ENCODE measurements at places on chromosomes 12 and 14. TPM values are rescaled to one million over a fixed set of nuclear protein-coding genes. Genes with fewer than 3 reads are reported as not detected.

- no peak for DNase-seq
Observed at GRCh38 chr12:54602661-54603060, 14.2 kb upstream of the PPP1R1A start.

Gene RNASE4
- 26.9 TPM for total RNA-seq

DNA sequence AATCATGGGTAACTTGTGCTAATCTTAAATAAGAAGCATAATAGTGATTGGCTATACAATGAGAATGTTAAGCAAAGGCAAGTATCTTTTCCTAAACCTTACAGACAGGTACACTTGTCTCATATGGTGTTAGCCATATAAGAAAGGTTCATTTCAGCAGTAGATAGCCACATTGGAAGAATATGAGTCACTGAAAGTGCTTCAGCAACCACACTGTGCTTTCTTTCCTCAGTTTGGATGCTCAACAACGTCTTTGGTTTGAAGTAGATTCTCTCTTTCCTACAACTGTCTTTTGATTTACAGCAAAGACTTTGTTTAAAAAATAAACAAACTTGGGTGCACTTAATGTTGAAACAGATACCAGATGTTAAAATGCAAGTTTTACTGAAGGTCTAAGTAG is 8.9 kb downstream of the DDHD1 start:
- DNase-seq, result no peak

GRCh38 chr14:54572316-54572715 is 5.4 kb downstream of the SAMD4A start:
- DNase-seq, result no peak

- DNase-seq, result no peak
Observed at GRCh38 chr14:50734950-50735695, 67.0 kb upstream of the SAV1 start.

DNA sequence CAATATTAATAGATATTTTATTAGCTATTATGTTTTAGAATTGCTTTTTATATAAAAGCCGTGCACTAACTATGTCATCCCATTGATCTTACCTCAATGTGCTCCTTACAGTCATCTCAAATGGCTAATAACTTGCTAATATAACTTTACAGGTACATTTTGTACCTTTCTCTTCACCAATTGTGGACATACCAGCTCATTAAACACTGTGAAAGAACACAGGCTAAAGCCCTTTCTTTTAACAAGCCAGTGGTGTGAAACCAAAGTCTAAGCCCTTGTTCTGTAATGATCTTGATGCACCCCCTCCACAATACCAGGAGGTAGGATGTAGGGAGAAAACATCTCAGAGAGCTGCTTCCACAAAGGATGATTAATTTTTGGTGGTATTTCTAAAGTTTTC is 675.3 kb upstream of the USP15 start:
- no peak for DNase-seq

GRCh38 chr12:1962051-1963020 is 41.9 kb downstream of the DCP1B start:
- no peak for DNase-seq

Gene SSTR1
- total RNA-seq, result under 0.01 TPM

Gene FGD6
- 11.0 TPM for total RNA-seq

DNA sequence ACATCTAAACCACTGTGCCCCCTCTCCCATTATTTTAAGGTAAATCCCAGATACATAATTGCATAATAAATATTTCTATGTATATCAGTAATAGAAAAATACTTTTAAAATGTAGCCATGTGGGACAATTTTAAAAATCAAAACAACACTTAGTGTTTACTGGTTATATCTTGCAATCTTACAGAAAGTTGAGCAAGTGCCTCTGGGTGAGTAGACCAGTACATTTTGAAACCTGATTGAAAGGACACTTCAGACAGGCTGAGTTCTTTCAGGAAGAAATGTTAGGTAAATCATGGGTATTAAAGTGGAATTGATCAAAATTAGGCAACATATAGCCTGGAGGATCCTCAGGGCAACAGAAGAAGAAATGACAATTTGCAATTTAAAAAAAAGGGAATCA is 7.2 kb downstream of the SLC38A4 start:
- DNase-seq, result no peak
